ENCODE measurements at places on chromosomes 6 and 20.

- no peak for DNase-seq
Observed at GRCh38 chr6:13550656-13551055, 23.7 kb upstream of the SIRT5 start.

DNA sequence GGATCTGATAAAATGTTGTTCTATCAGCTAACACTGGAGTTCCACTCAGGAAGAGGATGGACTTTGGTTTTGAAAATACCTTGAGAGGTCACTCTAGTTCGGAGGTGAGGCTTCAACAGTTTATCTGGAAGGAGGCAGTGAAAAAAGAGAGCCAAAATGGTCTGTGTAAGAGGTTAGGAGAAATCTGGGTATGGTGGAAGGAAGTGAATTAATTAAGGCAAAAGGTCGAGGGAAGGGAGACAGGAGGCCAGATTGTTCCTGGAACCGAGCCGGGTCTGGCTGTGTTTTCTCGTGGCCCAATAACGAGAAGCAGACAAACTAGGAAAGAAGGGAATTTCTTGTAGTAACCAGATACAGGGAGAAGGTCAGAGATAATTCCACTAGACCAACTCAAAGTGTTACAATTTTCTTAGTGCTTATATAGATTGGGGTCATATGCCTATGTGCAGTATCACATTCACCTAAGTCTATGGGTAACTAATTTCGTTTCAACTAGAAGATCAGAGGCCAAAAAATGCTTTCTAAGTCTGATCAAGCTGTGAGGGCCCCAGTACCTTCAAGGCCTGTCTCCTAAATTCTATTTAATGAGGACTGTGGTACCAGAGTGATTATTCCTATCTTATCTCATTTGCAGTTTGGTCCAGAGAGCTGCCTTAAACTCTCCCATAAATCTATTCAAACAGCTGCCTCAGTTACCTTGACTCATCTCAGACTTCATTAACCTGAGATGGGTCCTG is 96.0 kb upstream of the SNX9 start:
- no peak for DNase-seq

GRCh38 chr20:20549704-20550103 is 162.7 kb downstream of the RALGAPA2 start:
- DNase-seq = no peak

- no peak for DNase-seq
Observed at GRCh38 chr20:56909918-56910714, 281.0 kb downstream of the TFAP2C start.

DNA sequence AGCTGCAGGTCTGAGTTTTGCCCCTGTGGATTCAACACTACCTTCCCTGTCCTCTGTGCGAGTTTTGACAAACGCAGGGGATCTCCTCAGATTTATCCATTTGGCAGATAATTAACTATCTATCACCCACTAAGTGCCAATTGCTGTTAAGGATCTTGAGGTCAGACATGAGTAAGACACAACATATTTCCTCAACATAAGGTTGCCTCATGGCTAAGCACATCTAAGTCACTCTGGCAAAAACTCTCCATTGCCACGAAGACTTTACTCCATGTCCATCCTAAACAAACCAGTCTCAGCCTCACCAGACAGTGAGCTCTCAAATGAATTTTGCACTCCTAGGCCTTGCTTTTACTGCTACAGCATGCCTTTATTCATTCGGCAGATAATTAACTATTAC is 408.4 kb downstream of the MAFB start:
- DNase-seq = no peak

- DNase-seq = peak; percentile 64
Observed at GRCh38 chr20:19828232-19828631, 70.2 kb downstream of the RIN2 start.

DNA sequence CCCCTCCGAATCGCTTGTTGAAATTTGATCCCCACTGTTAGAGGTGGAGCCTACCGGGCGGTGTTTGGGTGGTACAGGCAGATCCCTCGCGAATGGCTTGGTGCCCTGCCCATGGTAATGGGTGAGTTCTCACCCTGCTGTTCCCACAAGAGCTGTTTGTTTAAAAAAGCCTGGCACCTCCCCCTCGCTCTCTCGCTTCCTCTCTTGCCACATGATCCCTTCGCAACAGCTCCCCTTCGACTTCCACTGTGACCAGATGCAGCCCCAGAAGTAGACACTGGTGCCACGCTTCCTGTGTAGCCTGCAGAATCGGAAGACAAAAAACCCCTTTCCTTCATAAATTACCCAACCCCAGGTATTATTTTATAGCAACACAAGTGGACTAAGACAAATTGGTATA is 292.2 kb upstream of the QKI start:
- no peak for DNase-seq

DNA sequence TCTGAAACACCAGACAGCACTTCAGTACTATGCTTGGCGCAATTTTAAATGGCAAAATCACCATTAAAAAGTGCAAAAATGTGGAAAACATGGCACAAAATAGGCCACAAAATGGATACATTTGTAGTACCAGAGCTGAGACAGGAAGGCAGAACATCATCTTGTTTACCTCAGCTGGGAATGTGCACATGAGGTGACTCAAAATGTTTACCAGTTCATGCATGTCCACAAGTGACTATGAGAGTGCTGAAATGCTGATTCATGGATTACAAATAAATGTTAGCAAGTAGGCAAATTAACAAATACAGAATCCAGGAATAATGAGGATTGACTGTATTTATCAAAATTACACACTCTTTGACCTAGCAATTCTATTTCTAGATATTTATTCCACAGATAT is 201.6 kb downstream of the ISM1 start:
- DNase-seq = no peak

GRCh38 chr20:47662483-47663353 is 122.6 kb downstream of the SULF2 start:
- no peak for DNase-seq

- DNase-seq = peak; percentile 51
Observed at GRCh38 chr6:113699239-113699638, 157.9 kb upstream of the MARCKS start.

DNA sequence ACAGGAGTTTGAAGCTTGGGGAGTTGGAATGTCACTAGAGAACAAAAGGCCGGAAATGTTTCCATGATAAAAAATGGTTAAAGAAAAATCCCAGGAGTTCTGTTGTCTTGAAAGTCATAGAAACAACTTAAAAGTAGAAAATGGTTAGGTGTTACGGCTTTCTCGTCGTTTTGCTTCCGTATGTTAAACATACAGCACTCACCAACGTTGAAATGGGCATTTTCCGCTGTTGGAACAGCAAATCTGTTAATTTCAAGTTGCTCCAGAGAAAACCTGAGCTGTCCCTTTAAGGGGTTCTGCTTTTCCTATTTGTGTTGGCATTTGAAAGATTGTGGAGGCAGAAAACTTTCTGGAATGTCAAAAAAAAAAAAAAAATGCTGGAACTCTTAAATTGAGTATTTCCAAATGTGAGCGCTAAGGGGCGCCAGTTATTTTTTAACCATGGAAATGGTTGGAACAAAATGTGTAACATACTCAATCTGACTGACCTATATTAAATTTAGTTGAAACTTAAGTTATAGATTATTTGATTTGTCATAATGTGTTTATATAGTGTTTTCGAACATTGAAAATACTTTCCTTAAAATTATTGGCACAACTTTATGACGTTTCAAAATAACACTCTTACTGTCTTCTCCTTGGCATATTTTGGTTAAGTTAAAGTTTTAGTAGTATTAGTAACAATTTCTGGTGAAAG is 2.2 kb downstream of the QKI start:
- DNase-seq = peak; percentile 54

GRCh38 chr6:47335466-47335865 is 25.8 kb upstream of the TNFRSF21 start:
- DNase-seq = no peak

DNA sequence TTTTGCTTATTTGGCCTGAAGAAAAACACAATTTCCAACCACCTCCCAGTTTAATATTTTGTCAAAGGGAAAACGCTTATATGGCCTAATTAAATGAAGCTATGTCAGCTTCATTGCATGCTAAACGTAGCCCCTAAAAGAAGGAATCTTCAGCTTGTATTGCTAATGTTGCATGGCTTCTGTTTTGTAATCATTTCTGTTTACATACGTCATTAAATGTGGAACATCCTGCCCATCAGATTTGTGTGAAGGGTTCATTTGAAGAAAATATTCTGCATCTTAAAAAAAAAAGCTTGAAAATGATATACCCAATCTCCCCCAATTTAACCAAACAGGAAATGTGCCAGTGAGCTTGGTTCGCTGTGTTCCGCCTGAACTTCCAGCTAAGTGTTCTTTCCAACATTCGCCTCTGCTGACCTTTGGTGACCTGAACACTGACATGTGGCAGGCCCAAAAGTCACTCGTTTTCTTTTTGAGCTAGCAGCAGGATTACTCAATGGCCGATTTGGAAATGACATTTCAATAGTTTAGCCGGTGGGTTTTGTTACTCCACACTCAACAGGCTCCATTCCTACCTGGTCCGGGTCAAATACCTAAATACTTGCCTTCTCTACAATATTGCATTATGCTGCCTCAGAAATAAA is 12.7 kb upstream of the SIRT5 start:
- DNase-seq = no peak

- DNase-seq = no peak
Observed at GRCh38 chr6:137339929-137340559, 120.9 kb upstream of the IFNGR1 start.

- DNase-seq = no peak
Observed at GRCh38 chr6:128763599-128764300, 119.2 kb upstream of the LAMA2 start.

GRCh38 chr6:92810913-92811312 is 608.4 kb downstream of the EPHA7 start:
- peak; percentile 79 for DNase-seq

DNA sequence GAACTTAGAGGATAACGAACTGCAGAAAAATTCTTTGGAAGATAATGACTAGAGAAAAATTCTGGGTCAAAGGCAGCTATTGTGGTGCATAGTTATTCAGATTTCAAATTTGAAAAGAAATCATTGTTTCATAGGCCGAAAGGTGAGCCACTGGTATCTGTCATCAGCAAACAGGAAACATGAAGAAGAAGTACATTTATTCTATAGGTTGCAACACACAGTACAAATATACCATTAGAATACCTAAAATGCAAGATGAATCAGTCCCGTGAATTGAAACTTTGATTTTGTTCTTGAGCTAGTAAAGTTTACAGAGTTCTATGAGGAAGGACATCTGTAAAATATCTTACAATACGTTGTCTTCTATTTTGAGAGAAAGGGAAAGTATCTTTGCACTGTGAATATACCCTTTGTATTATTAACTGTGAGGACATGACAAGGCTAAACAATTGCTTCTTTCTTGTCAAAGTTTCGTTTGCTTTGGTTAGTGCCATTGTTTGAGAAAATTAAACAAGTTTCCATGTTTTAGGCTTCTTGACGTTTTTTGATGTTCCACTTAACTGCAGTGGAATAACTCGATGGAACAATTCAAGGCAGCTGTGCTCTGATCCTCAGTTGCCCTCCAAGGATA is 84.7 kb downstream of the HDGFL1 start:
- no peak for DNase-seq

DNA sequence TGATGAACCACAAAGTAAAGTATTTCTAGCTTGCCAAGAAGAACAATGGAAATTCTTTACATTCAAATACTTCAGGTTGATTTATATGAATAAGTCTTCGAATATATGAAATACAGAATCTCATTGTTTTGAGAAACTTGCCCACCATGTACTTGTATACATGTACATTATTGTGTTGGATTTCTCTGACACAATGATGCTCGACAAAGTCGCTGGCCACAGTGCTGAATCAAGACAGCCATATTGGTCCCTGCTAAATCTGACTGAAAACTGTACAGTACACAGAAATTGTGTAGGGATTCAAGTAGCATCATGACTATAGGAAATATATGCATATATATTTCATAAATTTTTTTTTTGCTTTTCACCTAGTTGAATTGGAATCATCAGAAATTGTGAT is 13.1 kb upstream of the LIN28B start:
- DNase-seq = no peak

DNA sequence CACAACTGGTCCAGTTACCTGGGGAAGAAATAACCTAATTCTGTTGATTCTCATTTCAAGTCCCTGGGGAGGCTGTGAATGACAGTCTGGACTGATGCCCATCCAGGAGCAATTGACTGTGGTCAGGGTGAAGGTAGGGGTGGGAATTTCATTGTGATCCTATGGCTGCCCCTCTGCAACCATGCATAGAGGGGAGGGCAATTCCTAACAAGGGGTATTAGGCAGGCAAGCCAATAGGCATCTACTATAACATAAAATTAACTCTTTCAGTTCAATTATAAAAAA is 44.0 kb upstream of the TRAM2 start:
- DNase-seq = no peak

DNA sequence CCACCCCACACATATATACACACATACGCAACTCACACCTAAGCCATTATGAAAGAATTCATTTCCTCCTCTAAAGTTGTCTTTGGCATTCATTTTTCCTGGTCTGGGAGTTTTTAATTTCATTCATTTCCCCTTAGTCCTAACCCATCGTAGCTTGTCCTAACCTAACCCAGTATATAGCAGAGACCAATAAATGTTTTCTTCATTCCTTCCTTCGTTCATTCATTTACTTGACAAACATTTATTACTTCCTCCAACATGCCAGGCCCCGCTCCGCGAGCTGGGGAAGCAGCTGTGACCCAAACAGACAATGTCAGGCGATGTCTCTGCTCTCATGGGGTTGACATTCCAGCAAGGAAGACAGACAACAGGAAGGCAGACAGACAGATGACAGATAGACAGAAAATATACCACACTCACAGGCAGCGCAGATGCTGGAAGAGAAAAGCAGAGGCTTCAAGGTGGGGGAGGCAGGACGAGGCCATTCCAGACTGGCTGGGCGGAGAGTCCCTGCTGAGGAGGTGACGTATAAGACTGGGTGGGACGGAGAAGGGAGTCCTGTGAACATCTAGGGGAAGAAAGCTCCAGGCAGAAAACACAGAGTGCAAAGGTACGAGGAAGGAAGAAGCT is 33.7 kb upstream of the SIRPA start:
- DNase-seq = no peak

- DNase-seq = no peak
Observed at GRCh38 chr6:141307309-141307998, 825.3 kb upstream of the GJE1 start.

- no peak for DNase-seq
Observed at GRCh38 chr20:45538209-45538799, 978 bp downstream of the WFDC6 start.

GRCh38 chr6:165835410-165835851 is 172.4 kb upstream of the PDE10A start:
- no peak for DNase-seq

DNA sequence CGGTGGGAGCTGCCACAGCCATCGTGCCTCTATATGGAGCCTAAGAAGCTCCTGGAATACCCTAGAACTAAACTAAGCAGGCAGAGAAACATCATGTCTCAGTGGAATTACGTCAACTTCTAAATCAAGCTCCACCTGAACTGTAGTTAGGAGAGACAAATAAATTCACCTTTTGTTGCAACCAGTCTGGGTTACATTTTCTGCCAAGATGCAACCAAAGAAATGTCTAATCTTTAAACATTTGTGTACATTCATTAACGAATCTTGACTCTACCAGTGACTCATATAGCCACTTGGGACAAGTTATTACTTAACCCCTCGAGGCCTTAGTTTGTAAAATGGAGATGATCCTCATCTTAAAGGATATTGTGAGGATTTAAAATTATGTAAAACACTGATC is 8.9 kb downstream of the PTPRK start:
- DNase-seq = no peak

Measured in NCI-H146 (cell line).